Left ventricle myocardium superior (tissue), 1 donor: ENCODE measurements at places on chromosomes 12 and 14. TPM values are rescaled to one million over a fixed set of nuclear protein-coding genes. Genes with fewer than 3 reads are reported as not detected.

DNA sequence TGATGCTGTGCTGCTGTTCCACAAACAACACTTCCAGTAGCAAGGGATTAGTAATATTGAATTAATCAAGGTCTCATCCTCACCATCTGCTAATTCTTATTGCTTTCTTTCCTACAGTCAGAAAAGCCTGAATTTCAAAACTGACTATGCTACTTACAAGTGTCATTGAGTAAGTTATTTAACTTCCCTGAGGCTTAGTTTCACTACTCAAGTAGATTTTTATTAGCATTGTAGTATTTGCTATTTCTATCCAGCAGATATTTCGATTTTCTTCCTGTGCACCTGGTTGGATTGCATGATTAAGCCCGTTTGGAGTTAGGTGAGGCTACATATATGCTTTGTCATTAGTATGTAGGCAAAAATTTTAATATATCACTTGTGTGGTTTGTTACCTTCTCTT is 591.5 kb downstream of the TRHDE start:
- DNase-seq: no peak

- no peak for DNase-seq
Observed at GRCh38 chr12:20807192-20808080, 3.1 kb upstream of the SLCO1B3 start.

DNA sequence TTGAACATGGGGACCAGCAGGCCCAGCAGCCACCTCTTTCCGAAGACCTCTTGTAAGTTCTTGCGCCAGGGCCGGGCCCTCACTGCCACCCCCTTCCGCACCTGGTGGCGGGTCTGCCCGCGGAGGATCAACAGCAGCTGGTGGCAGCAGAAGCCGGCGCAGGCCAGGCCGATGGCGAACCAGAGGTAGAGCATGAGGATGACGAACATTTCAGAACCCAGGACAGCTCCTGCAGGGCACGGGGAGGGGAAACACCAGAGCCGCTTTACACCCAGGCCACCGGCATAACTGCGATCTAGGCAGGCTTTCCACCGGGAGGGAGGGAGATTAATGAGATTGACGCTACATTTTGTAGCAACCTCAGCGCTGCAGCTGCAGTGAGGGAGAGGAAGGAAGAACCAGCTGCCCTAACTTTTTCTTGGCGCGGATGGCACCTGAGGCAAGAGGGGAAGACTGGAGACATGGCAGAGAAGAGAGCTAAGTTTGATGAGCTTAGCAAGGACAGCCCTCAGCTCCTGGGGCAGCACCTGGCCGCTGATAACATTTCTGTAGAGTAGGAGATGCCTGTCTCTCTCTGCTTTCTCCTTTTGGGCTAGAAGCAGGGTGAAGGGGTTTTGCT is 7.8 kb downstream of the ZDHHC22 start:
- peak; percentile 58 for DNase-seq

DNA sequence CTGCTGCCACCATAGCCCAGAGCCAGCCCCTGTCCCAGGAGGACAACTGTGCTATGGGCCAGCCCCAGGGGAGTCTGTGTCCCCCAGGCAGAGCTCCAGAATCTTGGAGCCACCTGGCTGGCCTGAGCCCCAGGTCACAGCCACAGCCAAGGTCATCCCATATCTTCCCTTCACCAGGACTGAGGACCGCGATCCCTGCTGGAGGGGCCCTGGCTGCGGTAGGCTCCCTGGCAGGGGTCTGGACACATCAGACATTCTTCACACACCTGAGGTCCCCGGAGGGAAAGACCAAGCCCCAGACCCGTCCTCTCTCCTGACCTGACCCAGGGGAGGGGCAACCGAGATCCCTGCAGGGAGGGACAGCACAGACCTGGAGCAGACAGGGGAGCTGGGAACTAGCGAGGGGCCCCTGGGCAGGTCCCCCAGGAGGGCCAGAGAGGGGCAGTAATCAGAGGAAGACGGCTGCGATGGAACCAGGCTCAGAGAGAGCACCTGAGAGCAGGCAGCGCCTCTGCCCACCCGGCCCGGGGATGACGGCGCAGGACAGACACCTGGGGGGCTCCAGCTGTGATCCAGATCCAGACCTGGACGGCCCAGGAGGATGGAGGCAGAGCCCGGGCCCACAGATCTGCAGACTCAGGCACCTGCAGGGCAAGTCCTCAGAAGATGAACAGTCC is 103.2 kb upstream of the EIF5 start:
- no peak for DNase-seq

PRH2 gene
- total RNA-seq: not detected

DNA sequence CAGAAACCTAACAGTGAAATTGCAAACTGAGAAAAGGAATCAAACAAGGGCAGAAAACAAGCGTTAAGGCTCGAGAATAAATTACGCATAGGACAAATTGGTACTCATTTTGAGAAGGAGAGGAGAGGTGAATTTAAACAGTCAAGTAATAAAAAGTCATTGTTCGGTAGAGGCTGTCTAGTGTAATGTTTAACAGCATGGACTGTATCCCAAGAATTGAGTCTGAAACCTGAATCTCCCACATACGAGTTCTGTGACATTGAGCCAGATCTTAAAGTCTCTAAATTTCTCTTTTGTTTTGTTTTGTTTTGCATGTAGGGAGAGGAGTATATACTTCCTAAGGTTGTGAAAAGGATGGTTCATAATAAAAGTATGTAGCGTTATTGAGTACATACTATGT is 216.5 kb upstream of the BTG1 start:
- DNase-seq: no peak

NOS1 gene
- 0.15 TPM for total RNA-seq

NAV3 gene
- 3.3 TPM for total RNA-seq

DNA sequence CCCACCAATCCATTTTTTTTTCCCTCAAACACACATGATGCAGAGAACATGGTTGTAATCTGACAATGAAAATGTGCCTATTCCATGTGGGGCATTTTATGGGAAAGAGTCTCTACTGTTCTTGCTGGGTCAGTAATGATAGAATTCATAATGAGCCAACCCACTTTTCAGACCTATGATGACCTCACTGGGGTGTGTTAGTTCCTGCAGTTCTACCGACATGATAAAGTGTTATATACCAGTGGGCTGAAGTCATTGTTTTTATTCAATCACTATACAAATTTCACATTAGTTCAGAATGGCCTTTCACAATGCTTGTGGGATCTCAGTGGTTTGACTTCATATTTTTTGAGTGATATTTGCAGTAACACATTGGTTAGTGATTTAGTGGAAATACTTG is 47.5 kb downstream of the PPFIBP1 start:
- DNase-seq: no peak

- no peak for DNase-seq
Observed at GRCh38 chr12:102452605-102453004, 27.8 kb downstream of the IGF1 start.

MEG3 gene
- total RNA-seq: 20.6 TPM

GRCh38 chr12:34399631-34400410 is 377.5 kb downstream of the ALG10 start:
- DNase-seq: peak; percentile 14

DNA sequence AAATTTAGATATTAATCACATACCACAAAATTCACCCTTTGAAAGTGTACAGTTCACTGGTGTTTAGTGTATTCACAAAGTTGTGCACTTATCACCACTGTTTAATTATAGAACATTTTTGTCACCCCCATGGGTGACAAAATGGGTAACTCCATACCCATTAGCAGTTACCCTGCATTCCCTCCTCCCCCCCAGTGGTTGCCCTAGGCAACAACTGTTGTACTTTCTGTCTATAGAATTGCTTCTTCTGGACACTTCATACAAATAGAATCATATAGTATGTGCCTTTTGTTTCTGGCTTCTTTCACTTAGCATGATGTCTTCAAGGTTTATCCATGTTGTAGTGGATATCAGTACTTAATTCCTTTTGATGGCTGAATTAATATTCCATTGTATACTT is 52.7 kb downstream of the FBXO34 start:
- no peak for DNase-seq

- DNase-seq: no peak
Observed at GRCh38 chr12:90404071-90404470, 550.9 kb downstream of the CCER1 start.

IL25 gene
- not detected for total RNA-seq

ACVRL1 gene
- 31.7 TPM for total RNA-seq

DNA sequence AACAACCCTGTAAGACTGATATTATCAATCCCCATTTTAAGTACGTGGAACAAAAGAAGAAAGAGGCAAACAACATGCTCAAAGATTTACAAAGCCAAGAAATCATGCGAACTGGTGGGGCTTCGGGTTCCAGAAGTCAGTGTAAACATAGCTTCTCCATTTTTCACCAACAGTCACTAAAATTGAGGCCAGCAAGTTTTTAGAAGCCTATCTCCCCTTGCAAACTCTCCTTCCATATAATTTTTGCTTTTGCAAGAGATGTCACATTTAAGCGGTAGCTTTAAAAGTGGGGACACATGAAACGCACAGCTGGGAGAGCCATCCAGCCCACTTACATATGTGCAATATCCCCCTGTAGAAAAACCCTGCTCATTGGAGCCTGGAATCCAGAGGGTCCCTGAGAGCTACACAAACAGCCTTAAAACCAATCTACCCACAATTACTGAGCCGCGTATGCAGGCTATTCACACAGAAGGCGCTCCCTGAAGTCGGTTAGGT is 797 bp downstream of the SLC11A2 start:
- DNase-seq: no peak

- DNase-seq: no peak
Observed at GRCh38 chr14:79663453-79663852, 547.9 kb downstream of the DIO2 start.

PPM1H gene
- total RNA-seq: 8.5 TPM

GRCh38 chr12:608921-609320 is 54.3 kb downstream of the NINJ2 start:
- DNase-seq: no peak

DNA sequence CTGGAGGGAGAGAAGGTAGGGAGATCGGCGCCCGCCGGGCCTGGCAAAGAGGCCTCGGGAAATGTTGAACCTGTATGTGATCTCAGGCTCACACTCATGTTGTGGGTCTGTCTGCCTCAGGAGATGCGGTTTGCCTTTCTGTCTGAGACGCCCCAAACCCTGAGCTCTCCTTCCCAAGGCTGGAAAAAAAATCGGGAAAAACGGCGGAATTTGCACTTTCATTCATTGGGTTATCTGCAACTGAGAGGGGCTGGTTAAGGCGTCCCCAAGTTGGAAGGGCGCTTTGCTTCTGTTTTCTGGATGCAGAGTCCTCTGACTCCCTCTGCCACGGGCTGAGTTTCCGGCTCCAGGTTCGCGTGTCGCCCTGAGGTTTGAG is 5.0 kb upstream of the HOXC9 start:
- DNase-seq: no peak

EID3 gene
- 0.97 TPM for total RNA-seq

DNA sequence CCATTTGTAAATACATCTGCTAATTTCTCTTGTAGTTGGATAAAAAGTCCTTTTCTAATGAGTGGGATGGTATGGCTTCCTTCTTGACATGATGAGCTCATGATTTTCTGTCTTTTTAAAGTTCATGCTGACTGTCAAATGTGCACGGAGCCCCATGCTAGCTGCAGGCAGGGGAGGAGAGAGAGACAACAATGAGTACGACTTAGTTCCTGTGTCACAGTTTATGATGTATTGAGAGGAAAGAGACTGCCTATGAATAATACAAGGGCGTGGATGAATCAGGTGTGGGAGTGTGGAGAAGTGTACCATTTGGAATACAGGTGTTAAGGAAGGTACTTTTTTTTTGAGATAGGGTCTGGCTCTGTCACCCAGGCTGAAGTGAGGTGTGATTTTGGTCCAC is 10.7 kb upstream of the TBC1D30 start:
- no peak for DNase-seq

DNA sequence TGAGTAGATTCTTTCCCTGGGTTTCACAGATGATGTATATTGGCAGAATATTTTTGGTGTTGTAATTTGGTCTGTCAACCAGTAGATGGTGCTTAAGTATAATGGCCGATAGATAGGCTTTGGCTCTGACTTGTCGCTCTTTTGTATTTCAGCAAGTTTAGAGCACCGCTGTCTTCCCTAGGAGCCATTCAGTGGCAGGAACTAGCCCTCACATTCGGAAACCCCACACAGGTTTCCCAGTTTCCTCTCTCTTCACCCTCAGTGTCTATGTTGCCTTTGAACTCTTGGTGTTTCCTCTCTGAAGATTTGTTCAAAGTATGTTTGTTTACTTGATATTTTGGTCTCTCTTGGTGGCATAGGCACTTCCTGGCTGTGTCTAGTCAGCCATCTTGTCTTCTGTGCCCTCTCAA is 102.2 kb downstream of the GPHN start:
- no peak for DNase-seq

DNA sequence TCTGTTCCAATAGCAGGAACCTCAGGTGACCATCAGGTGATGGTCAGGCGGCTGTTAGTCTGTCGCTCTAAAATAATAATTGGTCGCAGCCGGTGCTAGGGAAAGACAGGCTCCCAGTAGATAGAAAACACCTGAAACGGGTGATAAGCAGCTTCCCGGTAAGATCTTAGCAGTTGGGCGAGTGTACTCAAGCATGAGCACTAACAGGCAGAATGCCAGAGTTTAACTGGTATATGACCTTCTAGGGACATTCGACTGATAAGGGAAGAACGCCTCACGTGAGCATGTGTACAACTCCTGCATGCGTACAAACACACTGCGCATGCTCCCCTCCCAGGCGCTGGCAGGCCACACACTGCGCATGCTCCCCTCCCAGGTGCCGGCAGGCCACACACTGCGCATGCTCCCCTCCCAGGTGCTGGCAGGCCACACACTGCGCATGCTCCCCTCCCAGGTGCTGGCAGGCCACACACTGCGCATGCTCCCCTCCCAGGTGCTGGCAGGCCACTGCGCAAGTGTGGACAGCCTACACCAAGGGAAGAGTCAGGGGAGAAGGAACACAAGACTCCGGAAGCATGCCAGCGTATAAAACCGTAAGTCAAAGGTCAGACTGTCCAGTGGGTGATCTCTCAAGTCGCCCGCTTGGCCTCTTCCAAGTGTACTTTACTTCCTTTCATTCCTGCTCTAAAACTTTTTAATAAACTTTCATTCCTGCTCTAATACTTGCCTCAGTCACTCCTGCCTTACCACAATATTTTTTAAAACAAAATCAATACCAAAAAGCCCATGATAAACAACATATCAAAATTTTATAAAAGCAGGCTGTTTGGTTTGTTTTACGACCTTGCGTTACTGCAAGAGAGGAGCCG is 24.5 kb downstream of the GPRC5D start:
- DNase-seq: peak; percentile 83

BDKRB2 gene
- 0.57 TPM for total RNA-seq

GRCh38 chr14:81533212-81533535 is 479 bp downstream of the SEL1L start:
- no peak for DNase-seq

GRCh38 chr14:85444635-85445034 is 85.3 kb upstream of the FLRT2 start:
- no peak for DNase-seq
